ENCODE measurements at places on chromosomes 13 and 19.

- peaks cover 8% of the 10 kb centered on the region for H3K4me1 ChIP-seq
- no peak overlapping the region for H3K4me3 ChIP-seq
- no peak for DNase-seq
- H3K36me3 ChIP-seq, result peaks cover 59% of the 10 kb centered on the region
These were observed 3.4 kb downstream of the TCF3 start for GRCh38 chr19:1648920-1649541.

- H3K4me3 ChIP-seq, result no peak overlapping the region
- no peaks in the 10 kb centered on the region for H3K36me3 ChIP-seq
- H3K27me3 ChIP-seq, result no peaks in the 10 kb centered on the region
- no peak for DNase-seq
- no peak overlapping the region for H3K27ac ChIP-seq
These were observed 8.6 kb upstream of the BCAT2 start for GRCh38 chr19:48819366-48819816.

GRCh38 chr19:47651691-47652090 lies 42.8 kb downstream of the BICRA start:
- H3K27me3 ChIP-seq, result no peaks in the 10 kb centered on the region
- H3K36me3 ChIP-seq, result peaks cover 7% of the 10 kb centered on the region
- H3K4me3 ChIP-seq, result no peak overlapping the region
- peaks cover 14% of the 10 kb centered on the region for H3K4me1 ChIP-seq

DNA sequence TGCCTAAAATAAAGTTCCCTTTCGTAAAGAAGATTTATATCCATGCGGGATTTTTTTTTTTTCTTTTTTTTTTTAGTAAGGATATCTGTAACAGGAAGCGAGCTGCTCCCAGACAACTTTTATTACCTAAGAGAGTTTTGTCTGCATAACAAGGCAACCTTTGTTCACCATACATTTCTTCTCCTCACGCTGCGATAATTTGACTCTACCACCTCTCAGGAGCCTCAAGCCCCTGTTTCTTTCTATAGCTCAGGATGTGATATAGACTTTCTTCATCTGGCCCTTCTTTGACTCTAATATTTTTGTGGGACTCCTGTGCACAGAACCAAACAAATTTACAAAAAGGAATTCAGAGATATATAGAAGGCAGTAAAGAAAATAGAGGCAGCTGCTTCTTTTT lies 1053.7 kb upstream of the SPRY2 start:
- no peak overlapping the region for H3K27ac ChIP-seq
- no peaks in the 10 kb centered on the region for H3K4me1 ChIP-seq
- no peak overlapping the region for H3K4me3 ChIP-seq
- no peaks in the 10 kb centered on the region for H3K36me3 ChIP-seq
- H3K27me3 ChIP-seq, result no peaks in the 10 kb centered on the region

DNA sequence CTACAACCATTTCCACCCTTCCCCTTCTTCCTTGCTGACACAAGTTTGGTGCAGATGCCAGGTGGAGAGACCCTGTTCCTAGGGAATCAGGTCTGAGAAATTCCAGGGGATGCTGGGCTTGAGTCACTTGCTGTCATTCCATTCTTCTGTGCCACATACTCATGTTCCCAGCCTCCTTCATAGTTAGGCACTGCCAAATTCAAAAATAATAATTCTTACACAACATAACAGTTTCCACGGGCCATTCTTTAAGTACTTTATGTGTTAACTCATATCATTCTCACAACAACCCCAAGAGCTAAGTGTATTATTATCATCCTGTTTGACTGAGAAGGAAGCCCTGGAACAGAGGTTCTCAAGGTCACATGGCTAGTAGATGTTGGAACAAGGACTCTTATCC lies 27.1 kb upstream of the POMP start:
- no peaks in the 10 kb centered on the region for H3K27me3 ChIP-seq
- DNase-seq, result no peak
- no peaks in the 10 kb centered on the region for H3K4me1 ChIP-seq
- H3K27ac ChIP-seq, result no peak overlapping the region
- H3K4me3 ChIP-seq, result no peak overlapping the region
- H3K36me3 ChIP-seq, result no peaks in the 10 kb centered on the region

DNA sequence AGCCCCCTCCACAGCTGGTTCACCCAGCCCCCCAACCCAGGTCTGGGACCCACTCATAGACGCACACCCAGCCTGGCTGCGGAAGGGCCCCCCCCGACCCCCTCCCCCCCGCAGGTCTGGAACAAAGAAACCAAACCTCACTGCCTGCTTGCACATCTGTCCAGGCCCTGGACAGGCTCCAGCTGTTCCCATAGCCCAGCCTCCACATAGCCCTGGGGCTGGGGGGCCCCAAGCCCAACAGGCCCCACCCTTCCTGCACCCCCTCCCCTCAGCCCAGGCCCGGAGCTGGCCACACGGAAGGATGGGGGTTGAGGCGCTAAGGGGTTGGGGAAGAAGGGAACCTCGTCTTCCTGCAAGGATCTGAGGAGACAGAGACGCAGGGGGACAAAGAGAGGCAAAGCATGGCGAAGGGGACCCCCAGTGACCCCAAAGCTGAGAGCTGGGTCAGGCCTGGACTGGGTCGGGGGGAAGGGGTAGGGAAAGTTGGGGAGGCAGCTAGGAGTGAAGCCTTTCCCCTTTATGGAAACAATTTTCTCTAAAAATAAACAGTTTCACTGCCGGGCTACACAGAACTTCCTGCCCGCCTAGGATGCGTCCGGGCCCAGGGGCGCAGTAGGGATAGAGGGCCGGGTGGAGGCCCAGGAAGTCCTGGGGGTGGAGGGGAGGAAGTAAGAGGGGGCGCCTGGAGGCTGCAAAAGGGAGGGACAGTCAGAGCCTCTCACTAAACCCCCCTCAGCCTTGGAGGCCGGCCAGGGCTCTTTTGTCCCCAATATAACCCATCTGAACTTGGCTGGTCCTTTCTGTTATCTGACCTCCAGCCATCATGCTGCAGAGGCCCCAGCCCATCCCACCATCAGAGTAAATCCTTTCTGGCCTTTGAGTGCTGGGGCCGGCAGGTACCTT lies 2.4 kb downstream of the KANK2 start:
- H3K27me3 ChIP-seq, result no peaks in the 10 kb centered on the region
- H3K4me3 ChIP-seq, result no peak overlapping the region
- peaks cover 24% of the 10 kb centered on the region for H3K36me3 ChIP-seq
- H3K27ac ChIP-seq, result no peak overlapping the region

GRCh38 chr13:73842626-73843025 lies 291.6 kb downstream of the KLF12 start:
- no peaks in the 10 kb centered on the region for H3K36me3 ChIP-seq
- H3K27ac ChIP-seq, result no peak overlapping the region

DNA sequence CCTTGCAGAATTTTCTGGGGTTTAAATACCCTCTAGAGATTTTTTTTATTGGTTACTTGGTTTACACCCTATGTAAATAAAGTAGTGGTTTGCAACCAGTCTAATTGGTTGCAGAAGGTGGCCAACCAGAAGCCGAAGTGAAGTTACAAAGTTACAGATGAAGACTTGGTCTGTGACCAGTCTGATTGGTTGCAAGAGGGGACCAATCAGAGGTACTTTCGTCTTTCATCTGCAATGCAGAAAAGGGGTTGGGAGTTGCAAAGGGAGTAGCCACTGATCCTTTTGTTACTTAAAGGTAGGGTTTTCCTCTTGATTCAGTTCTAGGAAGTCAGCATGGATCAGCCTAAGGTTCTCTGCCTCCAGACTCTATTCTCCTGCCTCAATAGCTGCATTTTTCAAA lies 48.8 kb upstream of the CHST8 start:
- no peaks in the 10 kb centered on the region for H3K4me1 ChIP-seq
- H3K4me3 ChIP-seq, result no peak overlapping the region
- no peak overlapping the region for H3K27ac ChIP-seq
- no peak for DNase-seq

- peaks cover 78% of the 10 kb centered on the region for H3K36me3 ChIP-seq
- no peaks in the 10 kb centered on the region for H3K4me1 ChIP-seq
- H3K4me3 ChIP-seq, result peak overlapping the region; percentile 9
- no peaks in the 10 kb centered on the region for H3K27me3 ChIP-seq
These were observed 10.6 kb downstream of the DCAF15 start for GRCh38 chr19:13962699-13963602.

- H3K36me3 ChIP-seq, result no peaks in the 10 kb centered on the region
- H3K27ac ChIP-seq, result peak overlapping the region; percentile 59
- H3K4me3 ChIP-seq, result peak overlapping the region; percentile 64
- H3K4me1 ChIP-seq, result no peaks in the 10 kb centered on the region
These were observed 5.4 kb upstream of the TRIM28 start for GRCh38 chr19:58538257-58539168.

DNA sequence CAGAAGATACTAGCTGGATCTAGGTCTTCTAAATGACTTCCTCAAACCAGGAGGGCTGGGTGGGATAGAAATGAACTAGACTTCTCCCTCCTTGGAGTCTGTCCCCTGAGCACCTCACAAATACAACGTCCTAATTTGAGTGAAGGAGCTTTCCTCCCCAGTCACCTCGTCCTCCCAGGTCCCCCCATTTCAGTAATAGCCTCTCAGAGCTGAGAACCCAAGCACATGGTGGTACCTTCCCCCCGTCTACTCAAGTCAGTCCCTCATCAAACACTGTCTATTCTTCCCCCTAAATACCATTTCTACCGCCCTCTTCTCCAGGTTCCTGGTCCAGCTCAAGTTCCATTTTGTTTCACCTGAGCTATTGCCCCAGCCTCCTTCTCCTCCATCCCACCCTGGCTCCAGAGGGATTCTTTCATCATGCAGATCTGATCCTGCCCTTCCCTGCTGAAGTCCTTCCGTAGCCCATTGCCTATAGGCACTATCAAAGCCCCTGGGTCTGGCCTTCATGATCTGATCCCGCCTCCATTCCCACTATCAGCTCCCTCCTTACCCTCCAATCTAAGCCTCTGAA lies 5.3 kb upstream of the PRKCG start:
- peaks cover 37% of the 10 kb centered on the region for H3K36me3 ChIP-seq
- H3K4me3 ChIP-seq, result no peak overlapping the region
- DNase-seq, result no peak
- H3K4me1 ChIP-seq, result peaks cover 10% of the 10 kb centered on the region
- no peak overlapping the region for H3K27ac ChIP-seq

DNA sequence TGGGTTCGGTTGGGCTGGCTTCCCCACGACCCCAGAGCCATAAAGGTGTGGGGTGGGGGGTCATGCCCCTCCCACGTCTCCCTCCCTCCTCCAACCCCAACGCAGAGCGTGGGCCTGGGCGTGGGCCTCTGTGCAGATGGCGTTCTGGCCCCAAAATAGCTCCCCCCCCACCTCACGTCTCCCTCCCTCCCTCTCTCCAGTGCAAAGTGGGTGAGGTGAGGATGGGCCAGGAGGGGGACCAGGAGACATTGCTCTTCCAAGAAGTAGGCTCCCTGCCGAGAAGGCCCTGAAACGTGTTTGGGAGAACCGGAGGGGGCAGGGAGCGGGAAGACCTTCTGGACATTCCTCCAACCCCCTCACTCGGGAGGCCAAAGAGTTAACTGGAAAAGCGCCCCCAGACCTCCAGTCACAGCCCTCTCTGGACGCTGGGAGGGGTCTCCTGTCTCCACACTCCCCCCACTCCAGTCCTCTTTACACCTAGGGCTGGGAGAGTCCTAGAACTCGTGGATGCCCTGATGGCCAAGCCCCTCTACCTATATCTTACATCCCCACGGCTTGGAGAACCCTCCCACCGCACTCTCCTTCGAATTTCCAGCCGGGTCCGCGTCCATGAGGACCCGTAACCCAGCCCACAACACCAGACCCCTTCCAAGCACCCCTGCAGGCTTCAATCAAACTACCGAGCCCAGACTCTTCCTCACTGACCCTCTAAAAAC lies 855 bp downstream of the UNC13A start:
- H3K27ac ChIP-seq, result no peak overlapping the region
- H3K4me1 ChIP-seq, result peaks cover 5% of the 10 kb centered on the region
- peaks cover 18% of the 10 kb centered on the region for H3K27me3 ChIP-seq
- DNase-seq, result no peak
- H3K4me3 ChIP-seq, result no peak overlapping the region

DNA sequence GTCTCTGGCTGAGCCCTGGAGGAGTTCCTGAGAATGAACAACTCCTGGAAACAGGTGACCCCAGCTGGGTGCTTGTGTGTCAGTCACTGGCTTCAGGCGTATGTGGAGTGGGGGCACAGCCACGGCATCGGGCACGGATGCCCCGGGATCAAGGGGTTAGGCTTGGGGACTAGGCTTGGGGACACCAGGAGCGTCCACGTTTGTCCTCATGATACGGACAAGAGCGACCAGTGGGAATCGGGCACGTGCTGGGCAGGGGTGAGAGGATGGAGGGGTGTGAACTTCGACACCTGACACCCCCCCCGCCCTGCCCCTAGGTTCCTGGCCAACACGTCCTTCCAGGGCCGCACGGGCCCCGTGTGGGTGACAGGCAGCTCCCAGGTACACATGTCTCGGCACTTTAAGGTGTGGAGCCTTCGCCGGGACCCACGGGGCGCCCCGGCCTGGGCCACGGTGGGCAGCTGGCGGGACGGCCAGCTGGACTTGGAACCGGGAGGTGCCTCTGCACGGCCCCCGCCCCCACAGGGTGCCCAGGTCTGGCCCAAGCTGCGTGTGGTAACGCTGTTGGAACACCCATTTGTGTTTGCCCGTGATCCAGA lies 4.1 kb downstream of the GRIN3B start:
- DNase-seq, result no peak
- H3K4me3 ChIP-seq, result no peak overlapping the region
- peaks cover 6% of the 10 kb centered on the region for H3K36me3 ChIP-seq
- no peaks in the 10 kb centered on the region for H3K4me1 ChIP-seq
- H3K27me3 ChIP-seq, result peaks cover 13% of the 10 kb centered on the region

DNA sequence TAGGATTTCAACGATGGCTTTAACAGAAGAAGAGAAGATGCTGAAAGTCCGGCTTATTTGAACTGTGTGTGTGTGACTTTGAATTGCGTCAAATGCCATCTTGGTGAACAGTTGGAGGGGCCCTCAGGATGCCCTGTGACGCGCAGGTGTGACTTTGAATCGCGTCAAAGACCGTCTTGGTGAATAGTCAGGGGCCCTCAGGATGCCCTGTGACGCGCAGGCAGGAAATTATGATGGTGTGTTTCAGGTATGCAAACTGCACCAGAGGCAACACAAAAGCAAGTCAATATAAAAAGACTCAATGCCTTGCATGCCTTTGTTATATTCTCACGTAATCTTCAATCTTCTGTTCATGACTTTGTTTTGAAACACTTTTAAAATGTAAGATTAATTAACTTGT lies 29.2 kb downstream of the ATP11A start:
- DNase-seq, result peak; percentile 99
- H3K27me3 ChIP-seq, result no peaks in the 10 kb centered on the region
- no peak overlapping the region for H3K27ac ChIP-seq
- peaks cover 44% of the 10 kb centered on the region for H3K4me1 ChIP-seq
- H3K4me3 ChIP-seq, result no peak overlapping the region
- H3K36me3 ChIP-seq, result no peaks in the 10 kb centered on the region

- H3K4me1 ChIP-seq, result no peaks in the 10 kb centered on the region
- no peak overlapping the region for H3K27ac ChIP-seq
- DNase-seq, result no peak
- H3K4me3 ChIP-seq, result no peak overlapping the region
- no peaks in the 10 kb centered on the region for H3K27me3 ChIP-seq
These were observed 14.3 kb upstream of the QTRT1 start for GRCh38 chr19:10686661-10687517.

- H3K36me3 ChIP-seq, result no peaks in the 10 kb centered on the region
- H3K4me3 ChIP-seq, result no peak overlapping the region
- DNase-seq, result peak; percentile 53
- no peaks in the 10 kb centered on the region for H3K27me3 ChIP-seq
- H3K4me1 ChIP-seq, result peaks cover 7% of the 10 kb centered on the region
These were observed 11.6 kb upstream of the ASF1B start for GRCh38 chr19:14147797-14148605.

Data from trophoblast cell (in vitro differentiated cells and primary cell).